ENCODE measurements at places on chromosomes 6 and 20.

- no peak for DNase-seq
These were observed 197.2 kb downstream of the TFAP2C start for GRCh38 chr20:56826306-56826704.

GRCh38 chr20:41738604-41739206 lies 120.5 kb upstream of the CHD6 start:
- DNase-seq, result peak; percentile 37

- peak; percentile 72 for DNase-seq
These were observed 497.1 kb upstream of the ARID1B start for GRCh38 chr6:156280065-156280464.

DNA sequence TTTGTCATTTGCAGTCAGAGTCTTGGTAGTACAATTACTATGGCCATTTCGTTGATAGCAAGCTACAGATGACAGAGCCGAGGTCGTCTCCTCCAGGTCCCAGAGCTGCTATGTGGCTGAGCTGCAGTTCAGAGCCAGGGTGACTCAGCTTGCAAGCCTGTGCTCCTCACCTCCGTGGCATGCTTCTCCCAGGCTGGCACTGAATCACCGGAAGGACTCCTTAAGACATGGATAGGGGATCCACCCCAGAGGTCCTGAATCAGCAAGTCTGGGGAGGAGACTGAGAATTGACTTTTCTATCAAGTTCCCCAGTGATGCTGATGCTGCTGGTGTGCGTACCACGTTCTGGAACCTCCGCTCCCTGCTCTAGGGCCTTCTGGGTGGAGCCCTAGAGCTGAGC lies 291.2 kb downstream of the CDH26 start:
- no peak for DNase-seq

GRCh38 chr20:34743039-34743438 lies 38.9 kb downstream of the TP53INP2 start:
- no peak for DNase-seq

- no peak for DNase-seq
These were observed 38.6 kb upstream of the VGLL2 start for GRCh38 chr6:117226778-117227177.

DNA sequence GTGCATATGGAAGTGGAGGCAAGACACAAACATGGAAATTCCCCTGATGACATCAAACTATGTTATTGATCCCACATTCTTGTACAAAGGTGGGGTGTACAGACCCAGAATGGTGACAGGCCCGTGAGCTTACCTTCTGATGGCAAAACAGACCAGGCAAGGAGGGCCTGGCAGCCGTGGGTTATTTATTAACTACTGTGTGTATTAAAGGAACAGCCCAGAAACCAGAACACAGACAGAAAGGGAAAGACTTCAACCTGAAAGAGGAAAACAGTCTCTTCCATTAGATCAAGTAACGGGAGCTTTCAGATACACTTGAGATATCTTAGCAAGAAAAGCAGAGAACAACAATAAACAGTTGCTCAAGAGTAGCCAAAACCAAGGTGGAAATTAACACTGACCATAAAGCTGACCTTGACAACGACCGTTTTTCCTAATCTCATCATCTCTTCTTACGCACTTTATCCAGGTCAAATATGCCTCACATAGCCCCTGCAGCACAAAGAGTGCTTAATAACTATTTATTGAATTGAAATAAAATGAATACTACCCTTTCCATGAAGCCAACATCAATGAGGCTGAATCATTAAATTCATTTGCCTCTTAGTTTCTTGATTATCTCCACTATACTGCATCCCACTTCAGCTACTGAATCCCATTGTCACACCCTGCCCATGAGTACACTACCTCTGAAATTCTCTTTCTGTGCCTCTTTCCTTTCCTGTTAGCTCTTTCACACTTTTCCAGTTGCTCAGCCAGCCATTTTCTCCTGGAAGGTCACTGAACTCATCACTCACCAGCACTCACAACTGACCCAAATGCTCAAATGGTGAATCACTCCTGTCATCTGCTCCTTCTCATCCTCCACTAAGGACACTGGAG lies 67.4 kb downstream of the MOXD1 start:
- DNase-seq, result no peak

GRCh38 chr20:22374066-22374465 lies 210.3 kb downstream of the FOXA2 start:
- DNase-seq, result peak; percentile 89

GRCh38 chr6:143301188-143301587 lies 149.3 kb downstream of the ADAT2 start:
- DNase-seq, result no peak

- no peak for DNase-seq
These were observed 107.9 kb upstream of the PLEKHG1 start for GRCh38 chr6:150491811-150492172.

DNA sequence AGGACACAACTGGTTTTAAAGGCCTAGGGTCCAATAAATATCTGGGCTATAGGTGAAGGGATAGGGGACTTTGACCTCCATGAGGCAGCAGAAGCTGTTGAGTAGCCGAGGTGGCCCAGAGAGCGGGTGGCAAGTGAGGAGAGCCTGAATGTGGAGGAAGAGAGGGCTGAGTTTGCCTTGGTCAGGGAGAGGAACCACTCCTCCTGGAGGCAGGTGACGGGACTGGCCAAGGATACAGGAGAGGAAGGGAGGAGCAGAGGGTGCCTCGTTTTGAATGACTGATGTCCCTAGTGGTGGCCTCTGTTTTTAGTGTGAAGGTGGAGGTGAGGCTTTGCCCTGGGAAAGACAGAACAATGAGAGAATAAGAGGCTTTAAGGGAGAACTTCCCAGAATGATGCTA lies 19.1 kb upstream of the AAR2 start:
- DNase-seq, result peak; percentile 7

DNA sequence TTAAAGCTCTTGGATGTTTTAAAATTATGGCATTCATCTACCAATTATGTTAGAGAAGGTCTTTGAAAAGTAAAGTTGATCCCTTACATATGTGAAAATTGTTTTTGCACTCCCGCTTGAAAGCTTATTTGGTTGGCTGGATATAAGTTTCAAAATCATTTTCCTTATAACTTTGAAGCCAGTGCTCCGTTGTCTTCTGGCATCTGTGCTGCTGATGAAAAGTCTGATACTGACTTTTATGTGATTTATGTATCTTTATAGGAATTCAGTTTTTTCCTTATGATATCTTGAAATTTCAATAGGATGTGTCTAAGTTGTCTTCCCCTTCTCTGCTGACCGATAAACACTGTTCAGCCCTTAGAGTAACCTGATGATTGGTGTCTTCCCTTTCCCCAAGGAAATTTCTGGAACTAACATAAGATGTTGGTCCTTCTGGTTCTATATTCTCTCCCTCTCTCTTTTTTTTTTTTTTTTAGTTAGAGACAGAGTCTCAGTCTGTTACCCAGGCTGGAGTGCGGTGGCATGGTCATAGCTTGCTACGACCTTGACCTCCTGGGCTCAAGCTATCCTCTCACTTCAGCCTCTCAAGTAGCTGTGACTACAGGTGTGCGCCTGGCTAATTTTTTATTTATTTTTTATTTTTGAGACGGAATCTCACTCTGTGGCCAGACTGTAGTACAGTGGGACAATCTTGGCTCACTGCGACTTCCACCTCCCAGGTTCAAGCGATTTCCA lies 12.7 kb downstream of the PANK2 start:
- no peak for DNase-seq

GRCh38 chr6:30071081-30071818 lies 4.3 kb downstream of the PPP1R11 start:
- no peak for DNase-seq

- no peak for DNase-seq
These were observed 58.7 kb downstream of the PLEKHG1 start for GRCh38 chr6:150658421-150658820.

DNA sequence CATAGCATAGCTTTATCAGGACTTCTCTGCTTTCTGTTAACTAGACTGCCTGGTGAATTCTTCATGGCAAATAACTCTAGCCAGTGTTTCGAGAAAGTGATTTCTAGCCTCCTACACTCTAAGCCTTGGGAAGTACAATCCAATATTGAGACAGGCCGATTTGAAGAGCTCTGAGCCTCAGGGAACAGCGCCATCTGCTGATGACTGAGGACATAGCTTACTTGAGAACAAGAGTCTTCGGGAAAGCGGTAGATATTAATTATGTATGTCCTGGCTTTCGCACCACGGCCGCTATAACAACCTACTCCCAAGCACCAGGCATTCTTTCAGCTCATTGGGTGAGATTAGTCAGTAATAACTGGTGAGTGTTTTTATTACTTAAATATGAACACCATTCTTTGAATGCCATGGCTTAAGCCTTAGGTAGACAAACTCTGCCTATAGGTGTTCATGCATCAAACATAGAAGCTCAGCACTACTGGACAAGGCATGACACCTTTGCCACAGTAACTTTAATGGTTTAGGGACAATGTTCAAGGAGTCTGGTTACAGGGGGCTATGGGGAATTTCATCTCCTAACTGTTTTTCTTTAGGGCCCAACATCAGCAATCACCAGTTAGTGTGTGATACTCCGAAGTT lies 518.6 kb downstream of the BMP2 start:
- peak; percentile 96 for DNase-seq

DNA sequence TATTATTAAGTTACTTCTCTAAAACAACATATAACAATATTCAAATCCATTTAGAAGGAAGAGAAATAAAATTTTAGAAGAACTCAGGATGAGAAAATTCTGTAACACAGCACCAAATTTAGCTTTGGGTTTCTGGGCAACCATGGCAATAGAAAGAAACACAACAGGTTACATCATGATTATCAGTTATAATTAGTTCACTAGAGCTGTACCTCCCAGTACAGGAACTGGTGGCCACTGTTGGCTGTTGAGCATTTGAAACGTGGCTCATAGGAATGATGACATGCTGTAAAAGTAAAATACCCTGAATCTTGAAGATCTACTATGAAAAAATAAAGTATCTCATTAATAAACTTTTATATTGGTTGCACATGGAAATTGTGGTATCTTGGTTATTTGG lies 23.7 kb upstream of the MAP3K4 start:
- no peak for DNase-seq

GRCh38 chr6:161568885-161569456 lies 295.1 kb upstream of the AGPAT4 start:
- DNase-seq, result peak; percentile 60

- no peak for DNase-seq
These were observed 374.4 kb downstream of the PHF3 start for GRCh38 chr6:64010010-64010409.

GRCh38 chr20:32115211-32115767 lies 5.8 kb downstream of the TM9SF4 start:
- no peak for DNase-seq

GRCh38 chr6:149233056-149233715 lies 84.3 kb upstream of the TAB2 start:
- peak; percentile 60 for DNase-seq

DNA sequence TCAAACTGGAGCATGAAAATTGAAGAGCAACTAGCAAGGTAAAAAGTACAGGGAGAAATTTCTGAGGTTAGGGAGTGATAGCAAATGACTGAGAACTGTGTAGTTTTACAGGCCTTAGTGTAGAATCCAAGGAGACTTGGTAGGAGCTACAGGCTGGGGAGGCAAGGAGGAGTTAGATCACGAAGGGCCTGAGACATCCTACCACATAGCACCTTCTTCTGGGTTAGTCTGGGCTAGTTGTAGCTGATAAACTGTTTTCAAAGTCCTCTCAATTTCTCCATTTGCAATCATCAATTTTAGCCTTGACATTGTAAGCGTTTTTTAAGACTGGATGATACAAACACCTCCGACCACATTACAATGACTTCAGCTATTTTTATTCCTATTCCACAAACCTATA lies 209.7 kb downstream of the TMEM200A start:
- no peak for DNase-seq

GRCh38 chr6:131813991-131814390 lies 6.2 kb downstream of the ENPP1 start:
- DNase-seq, result no peak

GRCh38 chr6:42226645-42227143 lies 9.0 kb upstream of the MRPS10 start:
- DNase-seq, result no peak

GRCh38 chr6:116200619-116201249 lies 53.1 kb downstream of the TSPYL4 start:
- DNase-seq, result no peak

- no peak for DNase-seq
These were observed 34.2 kb upstream of the TGM3 start for GRCh38 chr20:2261629-2262028.

GRCh38 chr6:32167761-32168262 lies 3.4 kb downstream of the EGFL8 start:
- DNase-seq, result no peak

- no peak for DNase-seq
These were observed 62.3 kb upstream of the SHLD1 start for GRCh38 chr20:5687884-5688283.

GRCh38 chr20:50136822-50137599 lies 16.5 kb downstream of the PEDS1 start:
- no peak for DNase-seq

GRCh38 chr6:17842014-17842776 lies 135.5 kb upstream of the NUP153 start:
- no peak for DNase-seq

GRCh38 chr20:49582413-49583334 lies 14.7 kb upstream of the PTGIS start:
- DNase-seq, result no peak

- DNase-seq, result no peak
These were observed 667 bp downstream of the STX11 start for GRCh38 chr6:144150710-144151657.

DNA sequence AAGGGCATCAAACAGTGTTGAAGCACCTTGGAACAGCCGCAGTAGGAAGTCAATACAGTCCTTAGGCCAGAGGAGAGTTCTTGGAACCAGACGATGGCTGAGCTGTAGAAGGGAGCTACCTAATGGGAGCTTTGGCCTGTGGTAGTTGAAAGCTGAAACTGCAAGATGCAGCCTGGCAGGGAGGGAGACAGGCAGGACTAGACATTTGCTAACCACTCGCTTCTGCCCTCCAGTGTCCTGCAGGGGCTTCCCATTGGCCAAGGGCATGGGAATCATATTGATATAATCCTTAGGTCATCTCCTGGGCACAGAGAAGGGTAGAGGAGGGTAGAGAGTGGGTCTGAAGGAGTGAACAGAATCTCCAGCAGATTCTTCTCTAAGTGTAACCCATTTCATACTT lies 60.4 kb downstream of the TPD52L1 start:
- DNase-seq, result no peak

GRCh38 chr20:53186635-53187034 lies 214.5 kb downstream of the TSHZ2 start:
- no peak for DNase-seq

- no peak for DNase-seq
These were observed 45.0 kb upstream of the TRIM26 start for GRCh38 chr6:30258204-30258603.
